GM04503 (cell line): ENCODE measurements at places on chromosomes 1 and 21.

GRCh38 chr1:10793129-10793651 is 3.3 kb downstream of the CASZ1 start:
- no peak for DNase-seq

- DNase-seq, result no peak
These were observed 142.5 kb downstream of the USP25 start for GRCh38 chr21:15872236-15872635.

DNA sequence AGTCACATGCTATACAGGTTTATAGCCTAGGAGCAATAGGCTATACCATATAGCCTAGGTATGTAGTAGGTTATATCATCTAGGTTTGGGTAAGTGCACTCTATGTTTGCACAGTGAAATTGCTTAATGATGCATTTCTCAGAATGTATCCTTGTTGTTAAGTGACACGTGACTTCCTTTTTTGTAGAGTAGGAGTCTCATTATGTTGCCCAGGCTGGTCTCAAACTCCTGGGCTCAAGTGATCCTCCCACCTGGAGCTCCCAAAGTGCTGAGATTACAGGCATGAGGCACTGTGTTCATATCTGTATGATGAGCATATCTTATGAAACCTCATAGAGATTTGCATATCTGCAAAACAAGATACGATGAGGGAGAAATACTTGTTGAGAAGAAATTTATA is 13.8 kb upstream of the ABCB10 start:
- DNase-seq, result no peak

DNA sequence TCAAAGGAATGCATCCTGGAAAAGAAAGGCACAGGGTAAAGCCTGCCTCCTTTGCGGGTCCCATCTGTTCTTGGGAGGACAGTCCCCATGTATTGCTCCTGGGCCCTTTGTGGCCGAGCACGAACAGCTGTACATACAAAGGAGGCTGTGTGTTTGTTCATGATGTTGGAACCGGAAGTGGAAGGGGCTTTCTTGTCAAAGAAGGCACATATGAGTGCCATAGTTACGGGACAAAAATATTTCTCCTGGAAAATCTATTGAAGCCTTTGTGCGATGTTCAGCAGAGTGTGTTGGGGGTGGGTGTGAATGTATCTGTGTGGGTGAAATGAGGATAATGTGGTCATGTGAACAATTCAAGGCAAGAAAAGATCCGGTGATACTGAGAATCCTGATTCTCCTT is 297.6 kb downstream of the DISC1 start:
- no peak for DNase-seq

GRCh38 chr1:197862221-197862620 is 40.2 kb upstream of the C1orf53 start:
- DNase-seq, result no peak

GRCh38 chr1:220748089-220748934 is at the start of gene MTARC2:
MTARC2 (plus strand) TSS chr1:220748322; CDS start chr1:220748532, 210 bp downstream.
- peak; percentile 34 for DNase-seq

DNA sequence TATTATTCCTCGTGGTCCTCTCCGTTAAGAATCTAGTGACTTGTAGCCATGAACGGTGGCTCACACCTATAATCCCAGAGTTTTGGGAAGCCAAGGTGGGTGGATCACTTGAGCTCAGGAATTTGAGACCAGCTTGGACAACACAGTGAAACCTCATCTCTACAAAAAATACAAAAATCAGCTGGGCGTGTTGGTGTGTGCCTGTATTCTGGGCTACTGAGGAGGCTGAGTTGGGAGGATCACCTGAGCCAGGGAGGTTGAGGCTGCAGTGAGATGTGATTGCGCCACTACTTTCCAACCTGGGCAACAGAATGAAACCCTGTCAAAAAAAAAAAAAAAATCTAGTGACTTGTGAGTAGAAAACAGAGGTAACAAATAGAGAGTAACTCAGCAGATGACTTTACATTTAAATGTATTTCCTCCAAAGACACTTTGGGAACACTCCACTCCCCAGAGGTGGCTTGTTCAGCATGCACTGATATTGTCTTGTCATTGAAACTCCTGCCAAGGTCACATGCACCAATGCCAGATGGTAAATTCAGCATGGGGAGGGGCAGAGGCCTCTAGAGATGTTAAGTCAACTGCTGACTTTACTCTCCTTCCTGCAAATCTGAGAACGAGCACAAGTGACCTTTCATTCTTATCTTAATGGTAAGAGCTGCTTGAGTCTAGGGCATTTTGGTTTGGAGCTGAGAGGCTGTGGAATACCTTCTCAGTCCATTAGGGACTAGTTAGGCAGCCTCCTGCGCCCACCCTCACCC is 24.9 kb downstream of the CCDC185 start:
- DNase-seq, result no peak

GRCh38 chr1:162964901-162965300 is 103.9 kb upstream of the CCDC190 start:
- DNase-seq, result no peak

- DNase-seq, result no peak
These were observed 103.8 kb downstream of the PCBP3 start for GRCh38 chr21:45747233-45747766.

DNA sequence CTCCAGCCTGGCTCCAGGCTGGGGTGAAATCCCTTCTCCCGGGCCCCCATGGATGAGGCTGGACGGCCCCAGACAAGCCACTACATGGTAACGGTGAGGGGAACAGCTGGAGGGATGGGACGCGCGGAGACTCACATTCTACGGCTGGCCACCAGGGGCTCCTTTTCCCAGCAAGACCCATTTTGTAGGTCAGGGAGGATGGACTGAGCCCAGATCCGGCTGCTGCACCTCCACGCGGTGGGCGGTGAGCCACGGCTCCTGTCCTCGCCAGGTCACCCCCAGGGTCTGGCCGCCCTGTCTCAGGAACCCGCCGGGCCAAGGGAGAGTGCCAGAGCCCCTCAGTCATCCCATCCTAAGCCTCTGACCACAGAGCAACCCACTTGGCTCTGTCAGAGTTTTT is 75.0 kb upstream of the ACTRT2 start:
- no peak for DNase-seq

DNA sequence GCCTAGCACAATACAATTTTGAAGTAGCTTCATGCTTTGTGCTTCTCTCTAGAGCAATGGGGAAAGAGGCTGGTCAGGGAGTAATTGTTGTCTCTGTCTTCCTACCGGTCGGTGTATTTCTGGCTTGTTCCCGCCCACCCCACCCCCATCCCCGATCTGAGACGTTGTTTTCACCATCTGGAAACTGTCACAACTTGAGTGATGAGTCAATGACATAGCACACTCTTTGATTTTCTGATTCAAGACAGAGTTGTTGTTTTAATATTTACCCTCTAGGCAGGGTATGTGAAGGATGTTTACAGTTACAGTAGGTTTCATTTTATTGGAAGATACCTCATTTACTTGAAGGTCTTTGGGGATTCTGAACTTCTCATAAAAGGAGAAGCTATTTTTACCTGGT is 7.0 kb downstream of the IL12RB2 start:
- DNase-seq, result no peak

DNA sequence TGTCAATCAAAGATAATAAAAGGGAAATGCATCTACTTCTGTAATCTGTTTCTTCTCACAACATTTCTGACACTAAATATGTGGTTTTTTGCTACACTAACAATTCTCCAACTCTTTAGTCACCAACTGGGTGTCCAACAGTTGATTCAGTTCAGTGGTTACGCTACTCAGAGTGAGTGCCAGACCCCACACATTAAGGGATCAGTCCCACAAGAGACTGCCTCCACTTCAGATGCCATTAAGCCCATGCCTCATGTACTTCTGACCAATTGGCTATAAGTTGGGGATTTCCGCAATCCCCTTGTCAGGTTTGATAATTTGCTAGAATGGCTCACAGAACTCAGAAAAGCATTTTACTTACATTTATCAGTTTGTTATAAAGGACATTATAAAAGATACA is 28.4 kb downstream of the RNF2 start:
- DNase-seq, result peak; percentile 6

- DNase-seq, result no peak
These were observed at the start of gene PTPRC for GRCh38 chr1:198638894-198639635. PTPRC (plus strand) TSS chr1:198639040; CDS start chr1:198639269, 229 bp downstream.

DNA sequence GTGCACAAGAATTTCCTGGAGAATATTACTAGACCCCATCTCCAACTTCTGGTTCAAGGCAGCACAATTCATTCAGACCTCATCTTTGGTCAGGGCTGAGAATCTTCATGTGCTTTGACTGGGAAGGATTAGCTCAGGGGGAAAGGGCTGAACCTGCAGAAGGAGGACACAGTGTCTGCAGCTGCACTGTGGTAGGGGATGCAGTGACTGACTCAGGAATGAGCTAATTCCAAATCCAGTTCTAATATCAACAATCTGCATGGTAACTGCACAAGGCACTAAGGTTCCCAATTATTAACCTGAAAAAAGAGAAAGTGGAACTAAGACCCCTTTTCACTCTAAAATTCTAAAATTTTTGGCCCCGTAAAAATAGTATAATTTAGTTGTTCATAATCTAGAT is 31.6 kb downstream of the TTLL7 start:
- no peak for DNase-seq

- no peak for DNase-seq
These were observed 40.3 kb downstream of the TRIM33 start for GRCh38 chr1:114470681-114471080.

DNA sequence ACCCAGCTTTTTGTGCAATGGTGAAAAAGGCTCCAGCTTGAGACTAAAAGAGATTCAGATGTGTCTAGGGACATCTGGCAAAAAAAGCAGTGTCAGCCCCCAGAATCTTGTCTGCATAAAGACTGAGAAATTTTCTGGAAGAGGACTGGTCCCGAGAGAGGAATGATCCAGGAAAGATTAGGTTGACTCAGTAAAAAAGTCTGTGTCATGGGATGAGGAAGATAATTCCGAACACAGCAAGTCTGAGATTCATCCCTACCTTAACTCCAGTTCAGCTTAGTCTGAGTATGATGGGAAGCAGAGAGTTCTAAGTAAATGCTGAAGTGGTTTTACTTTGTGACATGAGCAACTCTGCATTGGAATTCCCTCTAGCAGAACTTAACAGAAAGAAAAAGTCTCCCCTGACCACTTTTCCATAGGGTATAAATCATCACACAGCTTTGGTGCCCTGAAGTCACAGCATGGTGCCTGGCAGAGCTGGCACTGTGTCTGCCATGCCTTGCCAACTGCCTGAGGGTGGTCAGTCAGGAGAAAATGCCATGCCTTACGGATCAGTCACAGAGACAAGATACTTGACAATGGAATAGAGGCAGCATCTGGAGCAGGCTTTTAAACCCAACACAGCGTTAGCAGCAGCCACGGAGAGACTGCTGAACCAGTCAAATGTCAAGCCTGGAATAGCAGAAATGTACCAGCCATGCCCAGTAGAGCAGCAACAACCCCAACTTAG is 153.4 kb downstream of the ZC3H11B start:
- no peak for DNase-seq

- no peak for DNase-seq
These were observed 29.7 kb downstream of the ECE1 start for GRCh38 chr1:21260405-21261125.
